ENCODE measurements at places on chromosomes 1 and 21. TPM values are rescaled to one million over a fixed set of nuclear protein-coding genes. Genes with fewer than 3 reads are reported as not detected.

- DNase-seq: no peak
- H3K4me3 ChIP-seq: no peak overlapping the region
- no peaks in the 10 kb centered on the region for H3K36me3 ChIP-seq
- no peaks in the 10 kb centered on the region for H3K4me1 ChIP-seq
Measured at GRCh38 chr1:97634758-97635157, 286.1 kb downstream of the DPYD start.

- H3K36me3 ChIP-seq: no peaks in the 10 kb centered on the region
- no peaks in the 10 kb centered on the region for H3K27me3 ChIP-seq
- no peak for DNase-seq
- no peak overlapping the region for H3K27ac ChIP-seq
Measured at GRCh38 chr1:31238986-31239613, 587 bp downstream of the NKAIN1 start.

- H3K4me3 ChIP-seq: no peak overlapping the region
- no peak overlapping the region for H3K27ac ChIP-seq
- H3K36me3 ChIP-seq: no peaks in the 10 kb centered on the region
- H3K4me1 ChIP-seq: no peaks in the 10 kb centered on the region
Measured at GRCh38 chr1:158212320-158212719, 31.6 kb downstream of the CD1D start.

- no peak overlapping the region for H3K4me3 ChIP-seq
- no peaks in the 10 kb centered on the region for H3K36me3 ChIP-seq
- H3K27ac ChIP-seq: no peak overlapping the region
- peaks cover 35% of the 10 kb centered on the region for H3K4me1 ChIP-seq
Measured at GRCh38 chr1:3176820-3177219, 107.8 kb downstream of the PRDM16 start.

DNA sequence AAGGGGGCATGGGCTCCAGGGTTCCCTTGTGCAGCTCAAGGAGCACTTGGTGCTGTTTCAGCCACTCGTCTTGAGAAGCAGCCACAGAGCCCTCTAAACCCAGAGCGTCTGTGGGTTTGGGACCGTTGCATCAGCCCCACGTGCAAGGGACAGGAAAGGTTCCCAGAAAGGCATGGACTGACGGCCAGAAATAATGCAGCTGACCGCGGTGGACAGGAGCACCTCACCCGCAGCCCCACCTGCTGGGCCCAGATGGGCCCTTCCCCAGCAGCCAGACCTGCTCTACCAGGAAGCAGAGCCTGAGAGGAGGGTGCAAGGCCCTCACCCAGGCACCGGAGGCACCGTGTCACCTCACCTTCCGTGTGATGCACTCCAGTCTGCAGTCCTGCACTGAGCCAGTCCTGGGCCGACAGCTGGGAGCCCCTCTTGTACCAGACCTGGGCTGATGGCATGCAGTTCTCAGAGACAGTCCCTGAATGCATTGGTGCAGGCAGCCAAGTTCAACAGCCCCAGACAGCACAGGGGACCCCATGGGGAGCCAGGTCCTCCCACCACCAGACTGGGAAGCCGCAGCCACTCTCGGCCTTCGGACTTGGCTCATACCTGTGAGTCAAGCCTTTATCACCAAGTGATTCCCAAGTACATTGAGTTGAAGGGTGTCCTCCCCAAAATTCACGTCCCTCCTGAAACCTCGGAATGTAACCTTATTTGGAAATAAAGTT lies 4.8 kb upstream of the TFF3 start:
- H3K27me3 ChIP-seq: no peaks in the 10 kb centered on the region
- no peaks in the 10 kb centered on the region for H3K36me3 ChIP-seq
- H3K4me3 ChIP-seq: no peak overlapping the region
- no peak for DNase-seq
- H3K4me1 ChIP-seq: peaks cover 12% of the 10 kb centered on the region
- no peak overlapping the region for H3K27ac ChIP-seq

GRCh38 chr1:25544819-25545218 lies 1.4 kb downstream of the LDLRAP1 start:
- H3K4me1 ChIP-seq: peaks cover 43% of the 10 kb centered on the region
- peak; percentile 77 for DNase-seq
- peak overlapping the region; percentile 76 for H3K27ac ChIP-seq
- no peaks in the 10 kb centered on the region for H3K27me3 ChIP-seq

- H3K4me1 ChIP-seq: no peaks in the 10 kb centered on the region
- no peaks in the 10 kb centered on the region for H3K27me3 ChIP-seq
- no peak overlapping the region for H3K27ac ChIP-seq
- no peak overlapping the region for H3K4me3 ChIP-seq
Measured at GRCh38 chr1:80915491-80915890, 885.2 kb upstream of the ADGRL2 start.

- no peak overlapping the region for H3K4me3 ChIP-seq
- no peaks in the 10 kb centered on the region for H3K4me1 ChIP-seq
- H3K36me3 ChIP-seq: no peaks in the 10 kb centered on the region
- H3K27me3 ChIP-seq: no peaks in the 10 kb centered on the region
Measured at GRCh38 chr1:243363832-243364231, 108.0 kb downstream of the SDCCAG8 start.

- H3K27me3 ChIP-seq: no peaks in the 10 kb centered on the region
- peaks cover 19% of the 10 kb centered on the region for H3K4me1 ChIP-seq
- H3K27ac ChIP-seq: no peak overlapping the region
- H3K4me3 ChIP-seq: no peak overlapping the region
- no peaks in the 10 kb centered on the region for H3K36me3 ChIP-seq
Measured at GRCh38 chr1:66998972-66999371, 55.0 kb downstream of the SLC35D1 start.

DNA sequence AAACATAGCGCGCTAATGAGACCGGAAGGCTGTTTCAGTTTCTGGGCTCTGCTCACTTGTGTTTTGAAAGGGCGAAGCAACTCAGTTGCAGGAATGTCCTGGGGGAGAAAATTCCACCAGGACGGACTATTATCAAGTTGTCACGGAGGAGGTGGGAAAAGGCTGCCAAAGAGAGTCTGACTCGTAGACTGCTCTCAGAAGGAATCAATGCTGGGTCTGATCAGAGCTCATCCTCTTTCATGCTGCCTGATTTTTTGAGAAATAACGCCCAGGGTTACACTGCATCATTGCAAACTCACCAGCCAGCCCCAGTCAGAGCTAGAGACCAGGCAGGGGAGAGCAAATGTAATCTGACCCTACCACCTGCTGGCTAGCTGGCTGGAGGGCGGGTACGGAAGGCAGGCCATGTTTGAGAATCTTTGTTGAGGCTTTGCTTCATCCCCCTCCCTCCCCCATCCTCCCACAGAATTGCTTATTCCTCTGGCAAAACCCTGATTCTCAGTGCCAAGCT lies 36.4 kb upstream of the BCL9 start:
- H3K36me3 ChIP-seq: no peaks in the 10 kb centered on the region
- H3K27ac ChIP-seq: peak overlapping the region; percentile 6
- peaks cover 10% of the 10 kb centered on the region for H3K4me1 ChIP-seq
- DNase-seq: peak; percentile 64
- no peaks in the 10 kb centered on the region for H3K27me3 ChIP-seq

DNA sequence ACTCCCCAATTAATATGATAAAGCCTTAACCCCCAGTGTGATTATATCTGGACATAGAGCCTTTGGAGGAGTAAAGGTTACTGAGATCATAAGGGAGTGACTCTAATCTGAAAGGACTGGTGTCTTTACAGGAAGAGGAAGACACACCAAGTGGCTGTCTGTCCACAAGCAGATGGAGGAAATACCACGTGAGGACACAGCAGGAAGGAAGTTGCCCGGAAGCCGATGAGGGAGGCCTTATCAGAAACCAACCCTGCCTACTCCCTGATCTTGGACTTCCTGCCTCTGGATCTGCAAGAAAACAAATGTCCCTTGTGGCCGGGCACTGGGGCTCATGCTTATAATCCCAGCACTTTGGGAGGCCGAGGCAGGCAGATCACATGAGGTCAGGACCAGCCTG lies 110.3 kb upstream of the CHRM3 start:
- no peak overlapping the region for H3K4me3 ChIP-seq
- DNase-seq: no peak
- no peaks in the 10 kb centered on the region for H3K36me3 ChIP-seq
- H3K4me1 ChIP-seq: no peaks in the 10 kb centered on the region
- H3K27me3 ChIP-seq: no peaks in the 10 kb centered on the region
- H3K27ac ChIP-seq: no peak overlapping the region

GRCh38 chr1:7404046-7404742 lies 366.9 kb upstream of the VAMP3 start:
- DNase-seq: no peak
- no peaks in the 10 kb centered on the region for H3K27me3 ChIP-seq
- no peak overlapping the region for H3K27ac ChIP-seq
- no peaks in the 10 kb centered on the region for H3K36me3 ChIP-seq

DNA sequence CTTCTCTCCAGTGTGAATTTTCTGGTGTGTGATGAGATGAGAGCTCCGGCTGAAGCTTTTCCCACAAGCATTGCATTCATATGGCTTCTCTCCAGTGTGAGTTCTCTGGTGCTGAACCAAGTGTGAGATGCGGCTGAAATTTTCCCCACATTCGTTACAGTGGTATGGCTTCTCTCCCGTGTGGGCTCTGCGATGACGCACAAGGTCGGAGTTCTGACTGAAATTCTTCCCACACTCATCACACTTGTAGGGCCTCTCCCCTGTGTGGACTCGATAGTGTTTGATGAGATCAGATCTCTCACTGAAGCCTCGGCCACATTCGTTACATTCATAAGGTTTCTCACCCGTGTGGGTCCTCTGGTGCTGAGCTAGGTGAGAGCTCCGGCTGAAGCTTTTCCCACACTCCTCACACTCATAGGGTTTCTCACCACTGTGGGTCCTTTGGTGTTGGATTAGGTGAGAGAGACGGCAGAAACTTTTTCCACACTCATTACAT lies 7.4 kb downstream of the ZNF436 start:
- no peak overlapping the region for H3K4me3 ChIP-seq
- H3K36me3 ChIP-seq: peaks cover 53% of the 10 kb centered on the region
- peaks cover 20% of the 10 kb centered on the region for H3K4me1 ChIP-seq
- DNase-seq: no peak
- H3K27ac ChIP-seq: no peak overlapping the region
- no peaks in the 10 kb centered on the region for H3K27me3 ChIP-seq

DNA sequence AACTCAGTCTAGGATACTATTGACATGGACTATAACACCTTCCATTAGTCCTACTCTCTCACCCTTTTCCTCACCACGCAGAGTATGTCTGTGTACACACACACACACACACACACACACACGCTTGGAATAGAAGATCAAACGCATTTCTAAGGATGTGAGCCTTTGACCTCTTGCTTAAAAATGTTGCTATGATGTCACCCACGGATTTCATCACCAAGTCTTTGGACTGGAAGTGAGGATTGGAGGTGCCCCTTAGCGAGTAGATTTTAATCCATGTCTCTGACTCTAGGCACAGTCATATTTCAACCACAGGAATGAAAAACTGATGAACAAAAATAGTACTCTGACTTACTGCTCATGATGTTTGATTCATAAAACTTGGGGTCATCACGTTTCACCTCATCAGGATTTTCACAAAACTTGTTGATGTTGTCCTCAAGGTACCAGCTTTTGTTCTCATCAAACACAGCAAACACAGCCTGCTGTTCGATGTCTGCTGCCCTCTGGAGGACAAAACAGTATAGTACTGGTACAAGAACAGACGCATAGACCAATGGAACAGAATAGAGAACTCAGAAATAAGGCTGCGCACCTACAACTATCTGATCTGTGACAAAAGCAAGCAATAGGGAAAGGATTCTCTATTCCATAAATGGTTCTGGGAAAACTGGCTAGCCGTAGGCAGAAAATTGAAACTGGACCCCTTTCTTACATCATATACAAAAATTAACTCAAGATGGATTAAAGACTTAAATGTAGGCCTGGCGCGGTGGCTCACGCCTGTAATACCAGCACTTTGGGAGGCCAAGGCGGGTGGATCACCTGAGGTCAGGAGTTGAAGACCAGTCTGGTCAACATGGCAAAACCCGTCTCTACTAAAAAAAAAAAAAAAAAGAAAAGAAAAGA lies 39.9 kb downstream of the F5 start:
- H3K27ac ChIP-seq: no peak overlapping the region
- H3K36me3 ChIP-seq: no peaks in the 10 kb centered on the region
- DNase-seq: peak; percentile 44
- H3K27me3 ChIP-seq: no peaks in the 10 kb centered on the region

- H3K4me1 ChIP-seq: no peaks in the 10 kb centered on the region
- H3K27me3 ChIP-seq: no peaks in the 10 kb centered on the region
- H3K27ac ChIP-seq: no peak overlapping the region
- H3K36me3 ChIP-seq: no peaks in the 10 kb centered on the region
Measured at GRCh38 chr1:68473060-68473459, 23.3 kb upstream of the RPE65 start.

- H3K27me3 ChIP-seq: no peaks in the 10 kb centered on the region
- no peaks in the 10 kb centered on the region for H3K4me1 ChIP-seq
- H3K4me3 ChIP-seq: no peak overlapping the region
- no peak overlapping the region for H3K27ac ChIP-seq
- H3K36me3 ChIP-seq: no peaks in the 10 kb centered on the region
Measured at GRCh38 chr1:58627221-58627620, 50.2 kb upstream of the TACSTD2 start.

- no peak for DNase-seq
- no peaks in the 10 kb centered on the region for H3K36me3 ChIP-seq
- no peak overlapping the region for H3K27ac ChIP-seq
- H3K27me3 ChIP-seq: no peaks in the 10 kb centered on the region
- peaks cover 6% of the 10 kb centered on the region for H3K4me1 ChIP-seq
Measured at GRCh38 chr1:32919811-32920733, 18.9 kb upstream of the TMEM54 start.

GRCh38 chr1:169731446-169731845 lies 2.4 kb downstream of the SELE start:
- H3K27ac ChIP-seq: no peak overlapping the region
- H3K4me3 ChIP-seq: no peak overlapping the region
- H3K27me3 ChIP-seq: no peaks in the 10 kb centered on the region
- no peaks in the 10 kb centered on the region for H3K4me1 ChIP-seq
- no peaks in the 10 kb centered on the region for H3K36me3 ChIP-seq

HCRTR1 gene
- 5.6 TPM for total RNA-seq

IGSF21 gene
- total RNA-seq: 0.44 TPM

OR2L8 gene
- 0.68 TPM for total RNA-seq

LCE4A gene
- total RNA-seq: not detected

C1orf167 gene
- 6.3 TPM for total RNA-seq

ANKRD34A gene
- total RNA-seq: 2.0 TPM

SLC5A9 gene
- not detected for total RNA-seq

ASCL5 gene
- total RNA-seq: not detected

CSF3R gene
- total RNA-seq: 6.5 TPM

IGSF3 gene
- 21.1 TPM for total RNA-seq
